ENCODE measurements at places on chromosomes 7 and 10.

DNA sequence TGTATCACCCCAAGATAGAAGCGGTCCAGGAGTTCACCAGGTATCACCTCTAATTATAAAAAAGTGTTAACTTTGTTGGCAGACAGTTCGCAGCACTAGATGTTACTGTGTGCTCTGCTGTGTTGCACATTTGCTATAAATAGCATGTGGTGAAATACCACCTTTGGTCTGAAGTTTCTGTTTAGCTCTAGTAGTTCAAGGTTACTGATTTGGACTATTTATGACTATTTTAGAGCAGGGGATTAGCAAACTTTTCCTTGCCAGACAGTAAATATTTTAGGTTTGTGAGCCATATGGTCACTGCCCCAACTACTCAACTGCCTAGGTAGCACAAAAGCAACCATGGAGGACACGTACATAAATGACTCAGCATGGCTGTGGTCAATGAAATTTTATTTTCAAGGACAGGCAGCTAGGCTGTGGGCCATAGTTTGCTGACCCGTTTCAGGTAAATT is 16.5 kb downstream of the DENND10 start:
- no peak for DNase-seq

- DNase-seq, result no peak
These were observed 290.0 kb upstream of the GLI3 start for GRCh38 chr7:42527004-42527403.

- no peak for DNase-seq
These were observed 21.0 kb downstream of the LRRC17 start for GRCh38 chr7:102933763-102934162.

DNA sequence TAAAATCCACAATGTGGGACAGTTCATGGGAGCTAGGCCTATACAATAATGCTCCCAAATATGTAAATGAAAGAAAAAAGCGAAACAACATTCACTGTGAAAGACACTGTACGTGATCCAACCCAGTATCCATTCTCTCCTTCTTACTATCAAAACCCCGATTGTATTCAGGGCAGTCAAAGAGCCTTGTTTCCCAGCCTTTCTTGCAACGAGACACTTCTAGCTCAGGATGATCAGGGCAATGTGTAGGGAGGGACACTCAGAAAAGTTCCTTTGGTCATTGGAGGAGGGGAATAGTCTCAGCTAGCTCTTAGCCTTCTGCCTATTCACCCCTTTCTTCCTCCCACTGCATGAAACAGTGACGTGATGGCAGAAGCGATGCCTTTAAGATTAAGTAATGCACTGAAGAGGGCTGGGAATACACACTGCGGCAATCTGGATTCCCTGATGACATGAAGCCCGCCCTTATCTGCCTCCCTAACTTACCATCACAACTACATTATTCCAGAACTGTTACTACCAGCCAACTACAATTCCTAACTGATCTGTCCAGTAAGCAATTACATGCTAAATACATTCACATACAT is 27.3 kb downstream of the UBE2H start:
- DNase-seq, result no peak

- DNase-seq, result peak; percentile 6
These were observed 140.3 kb upstream of the FAM20C start for GRCh38 chr7:52100-52499.

DNA sequence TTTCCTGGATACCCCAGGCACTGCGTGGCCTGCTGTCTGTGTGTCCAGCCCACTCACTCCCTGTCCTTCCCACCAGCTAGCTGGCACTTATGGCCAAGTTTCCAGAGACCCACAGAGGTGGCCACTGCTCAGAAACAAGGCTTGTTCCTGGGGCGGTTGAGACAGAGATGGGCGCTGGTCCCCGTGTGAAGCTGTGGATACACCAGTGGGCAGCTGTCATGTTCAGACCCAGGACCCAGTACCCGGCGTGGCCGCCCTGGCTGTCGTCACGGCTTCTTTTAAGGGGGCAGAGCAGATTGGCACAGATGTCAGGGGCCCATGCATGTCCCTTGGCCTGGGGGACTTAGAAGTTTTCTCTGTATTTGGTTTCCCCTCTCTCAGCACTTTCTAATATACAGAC is 36.3 kb downstream of the FOXL3 start:
- DNase-seq, result no peak

- no peak for DNase-seq
These were observed 407.7 kb downstream of the PARD3 start for GRCh38 chr10:34407324-34407805.

DNA sequence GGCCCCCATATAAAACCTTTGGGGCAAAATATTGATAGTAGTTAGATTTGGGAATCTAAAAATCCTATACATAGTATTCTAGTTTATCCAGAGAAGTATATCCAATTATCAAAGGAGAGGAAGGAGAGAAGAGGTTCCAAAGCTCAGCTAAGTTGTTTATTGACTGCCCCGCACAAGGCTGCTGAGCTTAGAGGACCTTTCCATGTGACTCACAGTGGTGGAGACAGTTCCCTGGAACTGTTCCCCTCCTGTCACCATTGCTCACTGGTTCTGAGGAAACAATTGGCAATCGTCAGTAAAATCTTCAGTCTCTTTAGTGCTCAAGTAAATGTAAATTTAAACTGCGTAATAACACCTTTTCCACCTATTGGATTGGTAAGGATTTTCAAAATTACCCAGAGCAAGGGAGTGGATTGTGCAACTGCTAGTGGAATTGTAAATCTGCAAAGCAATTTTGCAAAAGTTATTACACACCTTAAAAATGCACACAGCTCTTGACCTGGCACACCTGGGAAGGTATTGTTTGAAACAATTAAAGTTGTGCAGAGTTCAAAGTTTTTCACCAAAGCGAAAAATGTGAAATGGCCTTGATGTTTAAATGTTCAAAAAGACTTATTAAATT is 63.1 kb downstream of the EEPD1 start:
- DNase-seq, result no peak

DNA sequence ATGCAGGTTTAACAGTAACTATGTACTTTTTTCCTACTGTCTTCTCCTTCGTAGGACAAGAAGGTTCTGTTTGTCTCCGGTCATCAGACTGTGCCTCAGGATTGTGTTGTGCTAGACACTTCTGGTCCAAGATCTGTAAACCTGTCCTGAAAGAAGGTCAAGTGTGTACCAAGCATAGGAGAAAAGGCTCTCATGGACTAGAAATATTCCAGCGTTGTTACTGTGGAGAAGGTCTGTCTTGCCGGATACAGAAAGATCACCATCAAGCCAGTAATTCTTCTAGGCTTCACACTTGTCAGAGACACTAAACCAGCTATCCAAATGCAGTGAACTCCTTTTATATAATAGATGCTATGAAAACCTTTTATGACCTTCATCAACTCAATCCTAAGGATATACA is 2.4 kb downstream of the DKK1 start:
- no peak for DNase-seq

GRCh38 chr7:112361154-112361553 is 89.1 kb upstream of the IFRD1 start:
- no peak for DNase-seq

GRCh38 chr10:43754569-43755260 is 106.0 kb upstream of the ZNF32 start:
- no peak for DNase-seq

DNA sequence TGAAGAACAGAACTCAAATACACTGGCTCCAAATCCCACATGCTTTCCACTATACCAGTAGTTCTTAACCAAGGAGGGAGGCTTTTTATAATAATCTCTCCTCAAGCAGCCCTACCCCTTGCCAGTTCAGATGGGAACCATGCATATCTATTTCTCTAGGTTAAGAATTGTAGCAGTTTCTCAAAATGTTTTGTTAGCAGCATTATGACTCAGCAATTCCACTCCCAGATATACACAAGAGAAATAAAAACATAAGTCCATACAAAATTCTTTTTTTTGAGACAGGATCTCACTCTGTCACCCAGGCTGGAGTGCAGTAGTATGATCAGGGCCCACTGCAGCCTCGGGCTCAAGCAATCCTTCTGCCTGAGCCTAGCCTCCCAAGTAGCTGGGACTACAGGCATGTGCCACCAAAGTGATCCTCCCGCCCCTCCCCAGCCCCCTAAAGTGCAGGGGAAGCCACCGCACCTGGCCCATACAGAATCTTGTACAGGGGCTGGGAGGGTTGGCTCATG is 18.1 kb downstream of the YWHAG start:
- no peak for DNase-seq

DNA sequence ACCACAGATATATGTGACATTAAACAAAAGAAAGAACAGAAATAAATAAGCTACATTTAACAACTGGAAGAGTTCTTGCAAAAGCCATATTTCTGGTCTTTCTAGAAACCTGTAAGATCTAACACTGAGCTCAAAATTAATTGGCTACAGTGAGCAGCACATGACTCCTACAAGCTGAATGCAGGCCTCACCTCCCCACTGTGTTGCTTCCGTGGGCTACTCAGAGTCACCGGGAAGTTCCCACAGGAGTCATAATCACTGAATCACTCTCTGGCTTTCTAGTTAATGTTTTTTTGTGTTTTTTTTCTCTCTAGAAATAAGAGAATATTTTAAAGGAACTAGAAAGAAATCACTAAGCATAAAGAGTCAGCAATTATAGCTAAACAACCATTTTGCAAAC is 10.2 kb upstream of the MRPS24 start:
- no peak for DNase-seq

GRCh38 chr7:105277341-105277740 is 111.4 kb downstream of the SRPK2 start:
- no peak for DNase-seq

DNA sequence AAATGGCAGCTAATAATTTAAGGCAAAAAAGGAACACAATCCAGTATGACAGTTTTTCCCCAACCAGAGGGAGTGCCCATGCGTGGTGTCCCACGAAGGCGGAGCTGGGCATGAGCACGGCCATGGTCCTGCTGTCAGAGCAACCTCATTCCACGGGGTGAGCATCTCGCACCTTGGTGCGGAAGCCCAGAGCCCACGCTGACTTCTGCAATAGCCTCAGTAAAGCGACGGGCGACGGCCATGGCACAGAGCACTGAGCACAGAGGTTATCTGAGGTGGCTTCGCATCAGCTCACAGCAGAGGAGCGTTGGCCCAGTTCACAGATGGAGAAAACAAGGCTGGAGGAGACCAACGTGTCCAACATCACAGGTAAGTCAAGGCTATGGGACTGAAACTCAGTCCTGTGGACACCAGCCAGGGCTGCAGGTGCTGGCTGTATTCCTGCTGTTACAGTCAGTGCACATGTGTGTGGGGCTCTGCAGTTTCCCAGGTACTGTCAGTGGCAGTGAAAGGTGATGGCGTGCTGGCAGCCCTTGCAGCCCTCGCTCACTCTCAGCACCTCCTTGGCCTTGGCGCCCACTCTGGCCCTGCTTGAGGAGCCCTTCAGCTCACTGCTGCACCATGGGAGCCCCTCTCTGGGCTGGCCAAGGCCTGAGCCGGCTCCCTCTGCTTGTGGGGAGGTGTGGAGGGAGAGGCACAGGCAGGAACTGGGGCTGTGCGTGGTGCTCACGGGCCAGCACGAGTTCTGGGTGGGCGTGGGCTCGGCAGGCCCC is 525.6 kb downstream of the PTPRN2 start:
- no peak for DNase-seq

- DNase-seq, result no peak
These were observed 484.8 kb downstream of the SUGCT start for GRCh38 chr7:40619647-40620046.

DNA sequence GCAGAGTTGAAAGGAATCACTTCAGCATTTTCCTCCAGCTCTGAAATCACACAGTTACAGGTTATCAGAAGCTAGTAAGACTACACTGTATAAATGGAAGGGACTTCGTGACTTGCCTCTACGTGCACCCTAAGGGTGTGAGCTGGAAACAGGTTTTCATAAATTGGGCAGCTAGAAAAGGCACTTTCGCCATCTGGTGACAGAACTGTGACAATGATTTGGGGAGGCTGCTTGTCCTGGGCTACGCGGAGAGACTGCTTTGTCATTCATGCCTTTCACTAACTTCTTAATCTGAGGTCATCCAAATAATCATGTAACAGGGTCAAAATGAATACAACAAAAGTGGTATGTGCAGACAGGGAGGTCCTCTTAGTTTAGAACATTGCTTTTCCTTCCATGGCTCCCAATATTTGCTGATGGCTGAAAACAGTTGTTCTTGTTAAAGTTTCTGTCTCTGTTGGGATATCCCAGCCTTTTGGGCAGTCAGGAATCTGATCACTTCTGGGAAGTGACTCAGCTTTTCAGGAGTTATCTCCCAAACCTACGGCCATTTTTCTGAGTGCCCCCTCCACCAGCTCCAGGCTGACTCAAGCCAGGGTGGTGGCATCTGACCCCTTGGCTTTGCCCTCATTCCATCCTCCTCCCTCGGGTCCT is 17.8 kb downstream of the VWC2 start:
- DNase-seq, result no peak

DNA sequence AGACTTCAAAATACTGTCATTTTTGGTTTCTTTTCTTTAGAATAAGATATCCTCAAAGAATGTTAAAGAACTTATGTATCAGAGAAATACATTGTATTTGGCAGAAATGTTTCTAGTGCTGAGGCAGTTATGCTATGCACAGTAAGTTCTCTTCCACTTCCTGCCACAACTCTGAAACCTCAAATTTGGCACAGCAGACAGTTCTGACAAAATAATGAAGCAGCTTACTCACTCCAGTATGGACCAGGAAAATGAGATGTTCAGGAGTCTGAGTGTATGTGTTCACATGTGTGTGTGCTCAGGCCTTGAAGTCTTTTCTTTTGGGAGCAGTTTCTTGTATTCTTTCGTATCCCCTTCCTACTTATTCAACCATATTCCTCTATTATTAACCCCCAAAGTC is 197.0 kb upstream of the AGK start:
- DNase-seq, result no peak

DNA sequence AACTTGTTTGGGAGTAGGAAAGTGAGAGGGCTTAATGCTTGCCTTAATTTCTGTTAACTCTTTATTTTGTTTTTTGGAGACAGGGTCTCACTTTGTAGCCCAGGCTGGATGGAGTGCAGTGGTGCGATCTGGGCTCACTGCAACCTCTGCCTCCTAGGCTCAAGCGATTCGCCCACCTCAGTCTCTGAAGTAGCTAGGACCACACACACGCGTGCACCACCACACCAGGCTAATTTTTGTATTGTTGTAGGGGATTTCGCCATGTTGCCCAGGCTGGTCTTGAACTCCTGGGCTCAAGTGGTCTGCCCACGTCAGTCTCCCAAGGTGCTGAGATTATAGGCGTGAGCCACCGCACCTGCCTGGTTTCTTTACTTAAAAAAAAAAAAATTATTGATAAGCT is 1.9 kb downstream of the PPP2R2D start:
- DNase-seq, result no peak

- DNase-seq, result no peak
These were observed 60.6 kb upstream of the LAMB1 start for GRCh38 chr7:108063520-108063933.

- DNase-seq, result no peak
These were observed 21.8 kb downstream of the NET1 start for GRCh38 chr10:5434017-5434753.
